ENCODE measurements at places on chromosomes 7 and 10.
A peak's percentile ranks its signal among the peaks of the same experiment; 100 is the strongest.

- no peak for DNase-seq
Observed at GRCh38 chr7:70949862-70950261, 182.1 kb upstream of the GALNT17 start.

- no peak for DNase-seq
Observed at GRCh38 chr10:96556003-96556402, 30.8 kb downstream of the TM9SF3 start.

GRCh38 chr10:124672181-124672638, 72.0 kb downstream of the FAM53B start:
- DNase-seq, result peak; percentile 13

DNA sequence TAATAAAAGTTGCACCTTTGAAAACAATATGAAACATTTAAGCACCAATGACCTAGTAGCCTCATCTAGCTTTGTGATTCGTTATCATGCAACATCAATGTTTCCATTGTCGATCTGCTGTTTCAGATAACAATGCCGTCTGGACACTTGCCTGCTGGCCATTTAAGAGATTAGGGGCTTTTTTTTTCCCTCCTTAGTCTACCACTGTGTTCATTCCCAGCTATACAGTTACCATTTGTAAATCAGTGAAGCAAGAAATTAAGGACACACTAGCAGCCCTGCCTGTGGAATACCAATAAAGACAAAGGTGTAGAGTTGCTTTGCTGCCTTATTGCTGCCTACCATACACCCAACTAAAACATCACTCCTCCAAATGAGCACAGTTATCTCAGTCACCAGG, 37.6 kb upstream of the MYO3A start:
- no peak for DNase-seq

- DNase-seq, result no peak
Observed at GRCh38 chr10:95265572-95265971, 25.2 kb downstream of the PDLIM1 start.

DNA sequence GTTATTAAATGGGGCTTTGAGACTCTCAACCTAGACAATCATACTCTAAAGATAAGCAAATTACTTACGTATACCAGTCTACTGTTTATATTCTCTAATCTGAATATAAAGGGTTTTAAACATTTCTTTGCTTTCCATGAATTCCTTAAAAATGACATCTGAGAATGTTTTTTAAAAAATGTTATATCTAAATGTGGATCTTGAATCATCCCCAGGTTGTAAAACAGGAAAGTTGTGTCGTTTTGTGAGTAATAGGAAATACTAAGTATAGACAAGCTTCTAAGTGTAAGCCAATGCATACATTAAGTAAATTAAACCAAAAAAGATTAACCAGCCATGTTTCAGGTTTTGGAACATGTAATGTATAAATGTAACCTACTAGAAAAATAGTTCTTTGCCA, 26.8 kb downstream of the ADD3 start:
- DNase-seq, result no peak

GRCh38 chr7:1445341-1445740, 13.9 kb downstream of the MICALL2 start:
- DNase-seq, result no peak

GRCh38 chr7:26199301-26200037, 1.1 kb downstream of the HNRNPA2B1 start:
- peak; percentile 70 for DNase-seq

GRCh38 chr7:100088621-100089457, at the start of gene COPS6:
Gene COPS6, plus strand, starts transcription at chr7:100088969. Its CDS starts 22 bp downstream, at chr7:100088991.
- peak; percentile 87 for DNase-seq

- no peak for DNase-seq
Observed at GRCh38 chr10:93420091-93420490, 62.0 kb downstream of the MYOF start.

DNA sequence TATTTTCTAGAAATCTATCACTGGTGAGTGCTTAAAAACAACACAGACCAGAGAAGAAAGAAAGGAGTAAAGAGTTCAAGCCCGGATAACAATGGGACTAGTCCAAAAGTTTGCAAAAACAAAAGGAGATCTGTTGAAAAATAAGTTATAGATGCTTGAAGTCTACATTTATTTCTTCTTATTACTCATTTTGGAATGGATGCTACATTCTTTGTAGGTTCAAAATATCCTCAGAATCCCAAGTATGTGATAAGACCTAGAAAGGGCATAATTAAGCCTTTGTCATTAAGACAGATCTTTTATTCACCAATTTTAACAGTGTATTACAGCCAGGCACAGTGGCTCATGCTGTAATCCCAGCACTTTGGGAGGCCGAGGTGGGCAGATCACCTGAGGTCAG, 42.7 kb upstream of the ITGB8 start:
- DNase-seq, result no peak

- no peak for DNase-seq
Observed at GRCh38 chr10:96743988-96744585, 23.8 kb upstream of the PIK3AP1 start.

GRCh38 chr10:112774798-112775197, 175.2 kb upstream of the TCF7L2 start:
- no peak for DNase-seq

- DNase-seq, result no peak
Observed at GRCh38 chr10:109996225-109996624, 11.6 kb upstream of the ADD3 start.

GRCh38 chr7:94632338-94633013, 23.5 kb downstream of the SGCE start:
- DNase-seq, result no peak

DNA sequence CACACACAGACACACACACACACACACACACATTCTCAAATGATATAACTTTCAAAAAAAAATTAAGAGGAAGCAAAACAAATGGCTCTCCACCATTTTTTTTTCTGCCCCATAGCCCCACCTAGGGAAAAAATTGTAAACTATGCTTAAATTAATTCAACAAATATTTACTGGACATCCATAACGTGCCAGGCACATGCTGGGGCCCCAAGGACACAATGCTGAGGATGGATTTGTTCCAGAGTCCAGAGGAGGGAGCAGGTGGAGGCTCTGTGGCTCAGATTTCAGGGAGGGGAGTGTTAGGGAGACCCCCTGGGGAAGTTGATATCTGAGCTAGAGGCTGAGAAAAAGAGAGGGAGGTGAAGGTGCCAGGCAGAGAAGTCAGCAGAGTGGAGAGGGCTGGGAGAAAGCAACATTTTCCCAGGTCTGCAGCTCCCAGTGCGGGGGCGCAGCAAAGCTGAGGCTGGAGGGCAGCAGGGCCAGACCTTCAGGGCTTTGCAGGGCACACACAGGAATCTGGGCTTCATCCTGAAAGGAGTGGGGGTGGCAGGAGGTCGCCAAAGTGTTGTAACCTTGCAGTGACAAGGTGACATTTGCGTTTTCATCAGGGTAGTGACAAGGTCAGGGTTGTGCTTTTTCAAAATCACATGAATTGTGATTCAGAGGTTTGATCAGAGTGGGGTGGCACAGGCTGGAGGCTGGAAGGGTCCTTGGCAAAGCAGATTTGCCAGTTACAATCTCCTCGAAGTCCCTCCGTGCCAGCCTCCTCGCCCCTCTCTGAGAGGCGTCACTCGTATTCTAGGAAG, 261.6 kb downstream of the WDR11 start:
- no peak for DNase-seq

DNA sequence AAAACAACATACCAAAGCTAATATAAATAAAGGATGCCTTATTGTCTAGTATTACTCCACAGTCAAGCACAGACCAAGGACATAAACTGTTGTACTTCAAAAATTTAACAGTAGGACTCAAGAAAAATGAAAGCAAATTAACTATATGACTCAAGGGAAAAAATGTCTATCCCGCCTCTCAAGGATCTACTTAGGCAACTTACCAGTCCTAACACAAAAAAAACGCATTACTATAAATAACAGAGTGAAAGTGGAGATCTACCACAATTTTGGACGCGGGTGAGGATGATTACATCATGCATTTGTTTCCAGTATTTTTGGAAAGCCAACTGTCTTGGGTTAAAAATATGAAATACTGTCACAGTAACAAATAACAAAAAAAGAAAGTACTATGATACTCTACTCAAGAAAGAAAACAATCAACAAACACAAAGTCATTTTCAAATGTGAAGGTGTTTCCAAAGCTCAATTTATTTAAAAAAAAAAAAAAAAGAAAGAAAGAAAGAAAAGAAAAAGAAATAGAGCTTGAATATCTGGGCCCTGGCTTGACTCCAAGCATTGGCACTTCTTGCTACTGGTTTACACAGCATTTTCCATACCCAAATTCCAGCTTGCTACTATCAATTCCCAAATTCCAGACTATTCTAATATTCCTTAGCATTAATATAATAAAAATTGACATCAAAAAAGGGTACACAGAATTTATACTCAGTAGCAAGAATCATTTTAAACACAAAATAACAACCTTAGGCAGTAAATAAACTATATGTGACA, 99.4 kb downstream of the RSU1 start:
- DNase-seq, result no peak

GRCh38 chr10:102656791-102657371, 12.6 kb downstream of the TRIM8 start:
- no peak for DNase-seq

DNA sequence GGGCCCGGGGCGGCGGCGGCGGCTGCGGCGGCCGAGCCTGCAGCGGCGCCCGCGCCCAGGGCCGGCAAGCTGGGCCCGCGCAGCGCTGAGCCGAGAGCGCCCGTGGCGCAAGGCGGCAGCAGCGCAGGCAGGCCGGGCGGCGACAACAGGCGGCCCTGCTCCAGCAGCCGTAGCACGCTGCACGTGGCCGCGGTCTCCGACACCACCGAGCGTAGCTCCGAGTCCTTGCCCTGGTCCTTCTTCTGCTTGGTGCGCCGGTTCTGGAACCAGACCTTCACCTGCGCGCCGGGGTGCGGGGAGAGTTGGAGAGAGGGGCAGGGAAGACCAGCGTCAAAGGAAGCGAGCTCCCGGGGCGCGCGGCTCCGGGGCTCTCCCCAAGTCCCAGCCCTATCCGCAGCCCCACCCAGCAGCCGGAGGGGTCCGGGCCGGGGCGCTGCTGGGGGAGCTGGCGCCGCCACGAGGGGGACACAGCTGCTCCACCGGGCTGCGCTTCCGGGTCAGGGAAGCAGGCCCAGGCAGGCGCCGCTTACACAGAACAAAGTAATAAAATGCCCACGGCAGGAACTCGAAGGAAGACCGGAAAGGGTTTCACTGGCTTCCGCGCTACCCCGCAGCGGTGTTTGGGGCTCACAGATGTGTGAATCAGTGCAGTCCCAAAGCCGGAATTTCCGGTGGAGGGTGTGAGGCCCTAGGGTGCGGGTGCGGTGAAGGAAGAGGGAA, 3.6 kb downstream of the VAX1 start:
- DNase-seq, result no peak

- no peak for DNase-seq
Observed at GRCh38 chr7:148507787-148508186, 82.8 kb upstream of the C7orf33 start.

DNA sequence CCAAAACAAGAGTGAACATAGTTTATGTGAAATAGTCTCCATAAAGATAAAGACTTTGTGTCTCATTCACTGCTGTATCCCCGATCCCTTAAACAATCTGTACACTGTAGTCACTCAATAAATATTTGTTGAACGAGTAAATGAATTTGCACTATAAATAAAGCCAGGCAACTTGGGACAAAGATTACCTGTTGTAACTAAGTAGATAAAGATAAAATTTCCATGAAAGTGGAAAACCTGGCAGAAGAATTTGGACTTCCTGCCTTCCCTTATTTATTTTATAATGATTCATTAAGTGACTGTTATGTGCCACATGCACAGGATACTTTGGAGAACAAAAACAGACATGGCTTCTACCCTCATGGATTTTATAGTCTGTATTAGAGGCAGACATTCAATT, 277.7 kb upstream of the KAT6B start:
- no peak for DNase-seq

GRCh38 chr10:116961406-116962251, 43.4 kb downstream of the SHTN1 start:
- no peak for DNase-seq

DNA sequence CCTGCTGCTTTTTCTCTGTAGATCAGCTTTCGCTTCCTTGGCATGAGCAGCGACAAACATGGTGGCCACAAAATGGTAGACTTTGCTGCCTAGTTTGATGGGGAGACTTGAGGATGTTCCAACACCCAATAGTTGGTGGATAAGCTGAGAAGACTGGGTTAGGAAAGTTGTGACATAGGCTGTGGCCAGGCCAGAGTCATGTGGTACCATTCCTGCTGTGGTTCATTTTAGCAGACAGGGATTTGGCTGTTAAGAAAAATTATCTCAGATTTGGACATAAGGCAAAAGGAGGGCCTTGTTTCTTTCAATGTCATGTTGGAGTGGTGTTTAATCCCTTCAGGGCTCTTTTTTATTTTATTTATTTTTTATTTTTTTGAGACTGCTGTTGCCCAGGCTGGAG, 26.6 kb upstream of the FAM180A start:
- no peak for DNase-seq

- no peak for DNase-seq
Observed at GRCh38 chr10:62047960-62048383, 146.5 kb downstream of the ARID5B start.

- no peak for DNase-seq
Observed at GRCh38 chr10:100401631-100402328, 54.7 kb downstream of the SCD start.

- no peak for DNase-seq
Observed at GRCh38 chr10:75407224-75407712, 5.7 kb upstream of the ZNF503 start.

GRCh38 chr10:116791241-116791640, 48.9 kb upstream of the HSPA12A start:
- no peak for DNase-seq

DNA sequence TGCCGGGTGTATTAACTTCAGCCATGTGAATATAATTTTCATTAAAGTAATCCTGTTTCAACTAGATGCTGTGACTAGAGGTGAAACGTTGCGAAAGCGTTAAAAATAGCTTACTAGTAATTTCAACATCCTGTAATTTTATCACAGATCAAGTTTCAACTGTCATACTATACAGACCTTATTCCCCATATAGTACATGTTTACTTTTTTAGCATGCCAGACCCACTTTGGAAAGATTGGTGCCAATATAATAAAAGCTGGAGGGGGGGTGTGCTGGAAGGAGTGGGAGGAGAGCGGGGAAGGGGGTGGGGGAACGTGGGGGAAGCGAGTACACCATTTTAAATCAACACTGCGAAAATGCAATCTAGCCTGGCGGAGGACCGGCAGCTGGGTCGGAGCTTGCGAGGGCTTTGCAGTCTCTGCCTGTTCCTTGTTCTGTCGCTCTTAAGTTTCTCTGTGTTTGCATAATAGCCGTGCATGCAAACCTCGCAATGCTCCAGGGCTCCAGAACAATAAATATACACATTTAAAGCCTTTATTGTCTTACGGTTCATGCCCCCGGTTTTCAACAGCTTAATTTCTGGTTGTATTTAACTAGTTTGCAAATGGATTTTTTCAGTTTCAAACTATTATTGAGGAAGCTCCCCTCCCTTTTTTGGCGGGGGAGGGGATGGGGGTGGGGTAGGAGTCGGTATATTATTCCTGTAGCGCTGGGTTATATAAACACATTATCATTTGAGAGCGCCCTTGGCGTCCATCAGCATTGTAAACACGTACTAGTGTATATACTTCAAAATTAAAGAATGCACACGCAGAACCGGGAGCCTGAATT, 1.3 kb upstream of the ARID5B start:
- DNase-seq, result peak; percentile 73

GRCh38 chr10:10792681-10793080, 225.0 kb upstream of the CELF2 start:
- no peak for DNase-seq

All from right lobe of liver (tissue), 6 donors.